ENCODE measurements at places on chromosomes 7 and 10. TPM values are rescaled to one million over a fixed set of nuclear protein-coding genes. Genes with fewer than 3 reads are reported as not detected.

The PRSS58 gene
- total RNA-seq, result not detected

The SMKR1 gene
- total RNA-seq, result 17.1 TPM

The CRHR2 gene
- not detected for total RNA-seq

The AMPH gene
- total RNA-seq, result 0.63 TPM

The STEAP4 gene
- total RNA-seq, result not detected

The HTR5A gene
- not detected for total RNA-seq

DNA sequence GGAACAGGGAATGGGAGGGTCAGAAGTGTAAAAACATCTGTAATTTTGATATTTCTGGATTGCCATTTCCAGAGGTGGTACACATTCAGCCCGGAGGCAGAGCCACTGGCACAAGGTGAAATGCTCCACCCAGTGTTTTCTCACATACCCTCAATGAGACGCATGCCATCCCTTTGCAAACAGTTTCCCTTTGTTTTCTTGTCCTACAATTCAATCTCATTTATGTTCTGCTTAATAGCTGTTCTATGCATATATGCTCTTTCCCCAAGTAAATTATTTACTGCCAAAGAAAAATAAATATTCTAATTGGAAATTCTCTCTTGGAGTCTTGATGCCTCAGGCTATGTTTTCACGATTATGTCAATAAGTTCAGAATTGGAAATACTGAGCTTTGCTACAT, 369.7 kb upstream of the AKR1E2 start:
- H3K27me3 ChIP-seq, result no peaks in the 10 kb centered on the region
- DNase-seq, result no peak
- no peak overlapping the region for H3K27ac ChIP-seq
- peaks cover under 1% of the 10 kb centered on the region for H3K4me1 ChIP-seq
- no peak overlapping the region for H3K4me3 ChIP-seq
- no peaks in the 10 kb centered on the region for H3K36me3 ChIP-seq

DNA sequence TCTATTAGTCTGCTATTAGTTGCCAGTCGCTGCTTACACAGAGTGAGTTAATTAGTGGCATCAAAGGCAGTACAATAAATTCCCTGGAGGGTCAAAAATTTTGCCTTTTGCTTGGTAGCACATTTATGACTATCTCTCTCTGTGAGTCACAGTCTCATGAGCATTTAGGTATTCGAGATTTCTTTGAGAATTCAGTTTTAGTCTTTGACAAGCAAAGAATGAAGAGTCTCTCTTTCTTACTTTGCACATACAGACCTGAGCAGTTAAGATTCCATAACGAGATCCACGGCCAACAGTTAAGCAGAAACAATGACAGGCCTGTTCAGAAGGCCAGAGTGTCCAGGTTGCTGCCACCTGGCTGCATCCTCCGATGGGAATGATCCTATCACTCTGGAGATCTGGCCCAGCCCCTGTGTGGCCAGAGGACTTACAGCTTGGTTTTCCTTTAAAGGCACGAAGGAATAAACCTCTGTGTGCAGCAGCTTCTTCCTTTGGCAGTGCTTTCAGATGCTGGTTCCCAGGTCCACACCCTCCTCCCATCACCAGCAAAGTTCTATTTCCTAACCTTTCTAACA, 80.6 kb downstream of the GLI3 start:
- H3K4me1 ChIP-seq, result peaks cover 26% of the 10 kb centered on the region
- no peak overlapping the region for H3K4me3 ChIP-seq
- H3K27me3 ChIP-seq, result no peaks in the 10 kb centered on the region
- DNase-seq, result no peak
- no peaks in the 10 kb centered on the region for H3K36me3 ChIP-seq
- H3K27ac ChIP-seq, result no peak overlapping the region

DNA sequence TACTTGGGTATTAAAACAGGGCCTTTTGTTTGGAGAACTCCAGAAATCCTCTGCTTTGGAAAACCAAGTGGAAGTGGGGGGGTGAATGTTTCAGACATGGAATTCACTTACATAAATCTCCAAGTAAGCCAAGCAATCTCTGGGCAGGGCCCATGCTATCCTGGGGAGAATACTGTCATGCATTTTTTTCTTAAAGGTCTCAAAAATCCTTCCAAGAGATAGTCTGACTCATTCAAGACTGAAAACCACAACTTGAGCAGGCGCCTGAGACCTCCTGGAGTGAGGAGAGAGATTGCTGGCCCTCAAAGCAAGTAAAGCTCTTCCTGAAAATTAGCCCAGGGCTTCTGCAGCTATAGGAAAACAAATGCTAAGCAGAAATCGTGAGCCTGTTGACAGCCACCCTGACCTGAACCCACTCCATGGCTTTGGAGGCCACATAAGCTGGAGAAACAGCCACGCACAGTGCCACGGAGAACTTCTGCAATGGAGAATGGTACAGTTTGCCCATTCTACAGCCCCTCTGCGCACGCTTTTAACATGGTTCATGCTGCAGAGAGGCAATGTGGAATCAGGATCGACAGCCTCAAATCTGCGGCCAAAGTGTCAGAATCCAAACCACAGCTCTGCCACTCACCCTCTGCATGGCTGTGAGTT, 203.1 kb upstream of the AUTS2 start:
- no peak overlapping the region for H3K27ac ChIP-seq
- no peaks in the 10 kb centered on the region for H3K36me3 ChIP-seq
- H3K27me3 ChIP-seq, result no peaks in the 10 kb centered on the region
- no peak for DNase-seq
- no peaks in the 10 kb centered on the region for H3K4me1 ChIP-seq

DNA sequence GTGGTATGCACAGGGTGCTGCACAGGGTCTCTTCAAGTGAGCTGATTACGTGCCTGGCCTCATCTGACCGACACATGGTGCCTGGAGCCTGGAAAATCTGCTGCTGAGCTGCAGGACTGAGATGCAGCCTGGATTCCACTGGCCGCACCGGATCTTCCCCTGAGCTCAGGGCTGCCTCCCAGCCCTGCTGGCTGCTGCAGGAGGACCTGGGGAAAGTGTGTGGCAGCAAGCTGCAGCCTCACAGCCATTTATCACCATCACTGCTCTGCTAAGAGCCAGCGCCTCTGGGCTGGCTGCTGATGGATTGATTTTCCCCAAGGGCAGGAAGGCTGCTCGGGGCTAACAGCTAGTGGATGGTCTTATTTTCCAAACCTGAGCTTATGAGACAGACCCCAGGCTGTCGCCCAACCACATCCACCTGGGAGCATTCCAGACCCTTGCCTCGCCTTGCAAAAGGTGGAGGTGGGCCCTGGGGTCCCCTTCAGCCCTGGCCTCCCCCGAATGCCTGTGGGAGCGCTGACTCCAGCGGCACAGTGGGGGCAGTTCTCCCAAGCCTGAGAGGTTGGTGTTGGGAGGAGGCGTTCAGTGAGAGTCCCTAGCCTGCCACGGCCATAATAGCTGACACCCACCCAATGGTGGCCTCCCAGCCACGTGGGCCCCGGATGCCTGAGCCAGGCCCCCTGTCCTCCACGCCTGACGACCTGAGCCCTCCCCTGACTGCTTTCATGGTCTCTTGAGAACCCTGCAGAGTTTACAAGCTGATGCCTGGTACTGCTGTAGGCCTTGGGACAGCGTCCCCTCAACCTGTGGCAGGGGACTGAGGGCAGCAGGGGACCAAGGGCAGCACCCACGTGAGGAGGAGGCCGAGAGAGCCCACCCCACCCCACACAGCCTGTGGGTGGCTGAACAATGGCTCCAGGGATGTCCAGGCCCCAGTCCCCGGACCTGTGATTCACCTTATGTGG, 38.2 kb downstream of the STK32C start:
- H3K27me3 ChIP-seq, result no peaks in the 10 kb centered on the region
- DNase-seq, result no peak
- H3K27ac ChIP-seq, result no peak overlapping the region
- H3K4me1 ChIP-seq, result no peaks in the 10 kb centered on the region
- no peak overlapping the region for H3K4me3 ChIP-seq

DNA sequence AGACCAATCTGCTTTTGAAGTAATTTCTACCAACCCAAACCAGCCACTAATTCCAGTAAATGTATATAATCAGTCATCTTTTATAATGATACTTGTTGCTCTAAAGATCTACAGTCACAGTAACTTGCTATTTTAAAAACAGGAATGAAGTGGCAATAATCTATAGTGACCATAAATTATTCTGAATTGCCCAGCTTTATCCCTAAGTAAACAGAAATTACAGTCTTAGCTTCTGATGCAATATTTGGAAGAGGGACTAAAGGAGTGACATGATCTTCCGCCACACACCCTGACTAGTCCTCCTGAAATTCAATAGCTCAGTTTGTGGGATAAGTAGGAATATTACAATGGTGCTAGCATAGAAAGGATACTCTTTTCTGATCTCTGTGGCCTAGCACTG, 96.1 kb downstream of the ATE1 start:
- no peaks in the 10 kb centered on the region for H3K4me1 ChIP-seq
- peaks cover 23% of the 10 kb centered on the region for H3K36me3 ChIP-seq
- no peak overlapping the region for H3K27ac ChIP-seq
- H3K4me3 ChIP-seq, result no peak overlapping the region
- no peak for DNase-seq

GRCh38 chr7:91435381-91436059, 171.3 kb downstream of the FZD1 start:
- no peak overlapping the region for H3K4me3 ChIP-seq
- H3K4me1 ChIP-seq, result no peaks in the 10 kb centered on the region
- DNase-seq, result peak; percentile 23
- H3K36me3 ChIP-seq, result no peaks in the 10 kb centered on the region
- H3K27me3 ChIP-seq, result no peaks in the 10 kb centered on the region

DNA sequence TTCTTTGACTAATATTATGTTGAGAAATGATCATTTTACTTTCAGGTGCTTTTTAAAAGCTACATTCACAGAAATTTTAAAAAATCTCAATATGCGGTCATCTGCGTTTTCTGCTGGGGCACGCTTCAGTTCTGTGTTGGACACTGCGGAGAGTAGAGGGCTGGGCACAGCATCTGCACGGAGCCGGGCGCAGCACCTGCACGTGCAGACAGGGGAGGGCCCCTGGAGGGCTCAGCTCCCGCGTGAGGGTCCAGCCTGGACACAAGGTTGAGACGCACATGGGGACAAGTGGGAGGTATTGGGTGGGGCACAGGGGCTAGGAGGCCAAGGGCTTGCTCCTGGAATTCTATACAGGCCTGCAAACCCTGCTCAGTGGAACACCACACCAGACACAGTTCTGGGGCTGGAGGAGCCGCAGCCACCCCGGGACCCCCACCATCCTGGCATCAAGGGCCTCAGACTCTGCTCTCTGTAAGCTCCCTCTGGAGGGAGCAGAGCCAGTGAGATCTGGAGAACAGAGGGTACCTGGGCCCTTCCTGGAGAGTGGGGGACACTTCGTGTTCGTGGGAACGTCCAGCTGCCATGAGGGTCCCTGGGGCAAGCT, 20.4 kb upstream of the FAM20C start:
- H3K4me1 ChIP-seq, result no peaks in the 10 kb centered on the region
- no peaks in the 10 kb centered on the region for H3K36me3 ChIP-seq
- peaks cover 42% of the 10 kb centered on the region for H3K27me3 ChIP-seq
- DNase-seq, result no peak

DNA sequence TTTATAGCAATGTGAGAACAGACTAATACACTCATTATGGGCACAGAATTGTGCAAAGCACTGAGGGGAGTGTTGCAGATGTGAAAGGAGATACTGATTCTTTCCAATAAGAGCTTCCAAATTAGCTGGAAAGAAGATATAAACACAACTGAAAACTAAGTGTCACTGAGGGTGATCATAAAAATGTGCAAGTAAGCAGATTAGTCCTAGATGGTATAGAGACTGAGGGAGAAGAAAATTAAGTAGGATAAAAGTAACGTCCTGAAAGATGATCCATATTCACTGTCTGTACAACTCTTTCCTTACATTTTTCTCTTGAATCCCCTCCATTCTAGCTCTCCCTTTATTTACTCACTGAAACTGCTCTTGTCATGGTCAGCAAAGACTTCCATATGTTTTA, 11.2 kb upstream of the NXPH1 start:
- no peaks in the 10 kb centered on the region for H3K36me3 ChIP-seq
- no peak overlapping the region for H3K4me3 ChIP-seq
- no peak for DNase-seq
- peaks cover 11% of the 10 kb centered on the region for H3K27me3 ChIP-seq
- H3K27ac ChIP-seq, result no peak overlapping the region

DNA sequence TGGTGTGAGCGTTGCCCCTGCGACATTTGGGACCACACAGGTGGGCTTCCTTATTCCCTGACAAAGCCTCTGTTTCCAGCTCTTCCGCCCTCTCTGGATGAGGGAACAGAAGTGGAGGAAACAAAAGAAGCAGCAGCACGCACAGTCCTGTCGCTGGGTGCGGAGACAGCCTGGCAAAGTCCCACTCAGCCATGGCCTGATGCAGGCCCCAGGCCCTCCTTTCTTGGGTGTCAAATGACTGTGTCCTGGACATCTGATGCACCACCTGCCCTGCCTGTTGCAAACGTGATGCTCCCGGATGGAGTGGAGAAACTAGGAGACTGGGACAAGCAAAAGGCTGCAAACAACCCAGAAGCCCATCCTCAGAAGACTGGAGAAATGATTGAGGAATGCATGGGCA, 20.7 kb downstream of the ZMIZ2 start:
- no peaks in the 10 kb centered on the region for H3K27me3 ChIP-seq
- H3K36me3 ChIP-seq, result peaks cover 42% of the 10 kb centered on the region
- H3K4me1 ChIP-seq, result peaks cover 27% of the 10 kb centered on the region
- DNase-seq, result no peak

GRCh38 chr7:31432836-31433340, 81.0 kb upstream of the ITPRID1 start:
- H3K36me3 ChIP-seq, result no peaks in the 10 kb centered on the region
- H3K27ac ChIP-seq, result no peak overlapping the region
- H3K27me3 ChIP-seq, result peaks cover 16% of the 10 kb centered on the region
- no peaks in the 10 kb centered on the region for H3K4me1 ChIP-seq
- no peak for DNase-seq

DNA sequence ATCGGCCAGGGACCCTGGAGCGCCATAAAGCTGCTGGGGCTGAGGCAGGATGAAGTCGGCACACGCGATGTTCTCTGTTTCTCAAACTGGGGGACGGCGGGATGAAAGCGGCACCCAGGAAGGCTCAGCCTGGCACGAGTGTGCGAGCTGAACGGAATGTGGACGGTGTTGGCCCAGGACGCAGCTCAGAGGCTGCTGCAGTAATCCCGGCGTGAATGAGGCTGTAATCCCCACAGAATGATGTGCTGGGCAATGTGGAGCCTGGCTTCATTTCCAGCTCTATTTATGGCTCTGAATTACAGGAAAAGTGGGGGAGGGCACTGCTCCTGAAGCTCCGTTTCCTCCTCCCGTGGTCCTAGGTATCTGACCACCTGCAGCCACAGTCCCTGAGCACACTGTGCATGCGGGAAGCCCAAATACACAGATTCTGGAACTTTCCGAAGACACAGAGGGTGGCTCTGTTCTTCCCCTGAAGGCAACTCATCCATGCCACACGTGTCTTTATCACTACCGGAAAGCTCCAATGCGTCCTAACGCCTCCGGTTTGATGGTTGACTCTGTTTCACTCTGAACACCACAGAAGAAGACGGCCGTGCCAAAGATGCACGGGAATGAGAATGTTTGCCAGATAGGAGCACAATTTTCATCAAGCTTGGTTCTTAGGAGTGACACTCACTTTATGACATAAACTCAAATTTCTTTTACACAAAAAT, 37.6 kb downstream of the KLF6 start:
- no peak for DNase-seq
- peaks cover 11% of the 10 kb centered on the region for H3K4me1 ChIP-seq
- no peaks in the 10 kb centered on the region for H3K27me3 ChIP-seq

All from MCF 10A (cell line).